ENCODE measurements at places on chromosomes 16 and 17.

DNA sequence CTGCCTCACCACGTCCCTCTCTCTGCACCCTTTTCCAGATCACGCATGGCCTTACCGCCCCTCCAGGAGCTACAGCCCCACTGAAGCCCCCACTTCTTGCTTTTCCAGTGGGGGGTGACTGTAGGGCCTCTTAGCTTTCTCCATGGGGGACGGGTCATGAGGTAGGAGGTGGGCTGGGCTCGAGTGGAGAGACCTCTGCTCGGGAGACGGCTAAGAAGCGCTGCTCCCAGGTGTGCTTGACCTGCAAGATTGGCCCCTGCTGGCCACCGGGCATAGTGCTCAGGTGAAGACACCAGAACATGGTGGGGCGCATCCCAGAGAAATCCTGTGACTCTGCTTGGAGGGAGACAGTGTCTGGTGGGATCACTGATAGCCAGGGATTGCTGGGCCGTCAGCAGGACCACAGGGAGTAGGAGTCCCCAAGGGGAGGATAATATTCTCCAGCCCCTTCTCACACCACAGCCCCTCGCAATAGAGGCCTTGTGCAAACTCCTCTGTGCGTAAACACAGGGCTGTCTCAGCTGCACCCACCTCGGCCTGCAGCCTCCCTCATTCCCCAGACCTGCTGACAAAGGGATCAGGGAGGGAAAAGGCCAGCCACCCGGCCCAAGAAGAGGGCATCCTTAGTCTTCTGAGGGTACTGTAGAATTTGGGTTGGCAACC is 8.9 kb upstream of the GALK1 start:
- no peak for DNase-seq

- no peak for DNase-seq
Observed at GRCh38 chr17:77619851-77620250, 338.7 kb upstream of the TNRC6C start.

GRCh38 chr16:28617874-28618273 is 8.0 kb upstream of the SULT1A1 start:
- no peak for DNase-seq

GRCh38 chr17:1112875-1113274 is 66.9 kb downstream of the ABR start:
- DNase-seq = no peak

DNA sequence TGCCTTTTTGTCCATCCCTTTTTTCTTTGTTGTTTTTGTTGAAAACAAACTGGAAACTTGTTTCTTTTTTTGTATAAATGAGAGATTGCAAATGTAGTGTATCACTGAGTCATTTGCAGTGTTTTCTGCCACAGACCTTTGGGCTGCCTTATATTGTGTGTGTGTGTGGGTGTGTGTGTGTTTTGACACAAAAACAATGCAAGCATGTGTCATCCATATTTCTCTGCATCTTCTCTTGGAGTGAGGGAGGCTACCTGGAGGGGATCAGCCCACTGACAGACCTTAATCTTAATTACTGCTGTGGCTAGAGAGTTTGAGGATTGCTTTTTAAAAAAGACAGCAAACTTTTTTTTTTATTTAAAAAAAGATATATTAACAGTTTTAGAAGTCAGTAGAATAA is 4.9 kb downstream of the SOX9 start:
- DNase-seq = no peak

- DNase-seq = no peak
Observed at GRCh38 chr16:56608876-56609462, 585 bp downstream of the MT2A start.
